Inflammatory macrophage (primary cell): ENCODE measurements at places on chromosomes 2 and 18.

DNA sequence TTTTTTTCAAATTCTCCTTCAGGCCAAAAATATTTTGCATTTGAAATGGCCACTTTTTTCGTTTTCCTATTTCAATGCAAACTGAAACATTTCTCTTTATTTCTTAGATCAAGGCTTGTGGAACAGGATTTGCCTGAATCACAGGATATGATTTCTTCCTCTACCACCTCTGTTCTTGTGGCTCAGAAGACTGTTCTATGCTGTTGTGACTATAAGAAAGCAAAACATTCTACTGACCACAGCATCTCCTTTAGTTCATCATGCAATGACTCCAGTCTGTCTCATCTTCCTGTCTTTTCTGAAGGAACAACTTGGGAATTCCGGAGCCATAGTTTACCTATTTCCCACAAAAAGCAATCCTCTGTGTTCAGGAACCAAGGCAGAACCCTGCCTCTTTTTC is 16.2 kb upstream of the ZNF512 start:
- no peak for DNase-seq

DNA sequence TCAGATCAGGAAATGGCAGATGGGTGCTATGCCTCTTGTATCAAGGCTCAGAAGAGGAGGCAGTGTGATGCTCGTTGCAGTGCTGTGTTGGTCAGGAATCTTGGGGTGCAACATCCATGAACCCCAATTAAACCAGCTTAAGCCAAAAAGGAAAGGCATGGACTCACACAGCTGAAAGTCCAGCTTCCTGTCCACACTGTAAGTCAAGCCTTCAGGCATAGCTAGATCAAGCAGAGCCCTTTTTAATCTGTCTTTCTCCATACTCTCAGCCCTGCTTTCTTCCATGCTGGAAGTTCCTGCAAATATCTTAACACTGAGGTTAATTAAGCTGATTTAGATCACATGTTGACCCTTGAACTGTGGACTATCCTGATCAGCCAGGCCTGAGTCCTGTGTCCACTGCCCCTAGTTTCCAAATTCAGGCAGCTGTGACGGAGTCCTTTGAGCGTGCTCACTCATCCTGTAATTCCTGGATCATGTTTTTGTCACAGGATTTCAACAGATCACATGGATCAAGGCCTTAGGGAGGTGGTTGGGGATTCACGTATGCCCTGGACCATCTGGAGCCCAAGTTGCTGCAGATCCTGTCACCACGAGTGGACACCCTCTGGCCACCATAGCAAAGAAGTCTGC is 4.5 kb upstream of the C2orf74 start:
- DNase-seq = no peak

GRCh38 chr2:217935235-217935879 is 67.4 kb downstream of the TNS1 start:
- DNase-seq = no peak

DNA sequence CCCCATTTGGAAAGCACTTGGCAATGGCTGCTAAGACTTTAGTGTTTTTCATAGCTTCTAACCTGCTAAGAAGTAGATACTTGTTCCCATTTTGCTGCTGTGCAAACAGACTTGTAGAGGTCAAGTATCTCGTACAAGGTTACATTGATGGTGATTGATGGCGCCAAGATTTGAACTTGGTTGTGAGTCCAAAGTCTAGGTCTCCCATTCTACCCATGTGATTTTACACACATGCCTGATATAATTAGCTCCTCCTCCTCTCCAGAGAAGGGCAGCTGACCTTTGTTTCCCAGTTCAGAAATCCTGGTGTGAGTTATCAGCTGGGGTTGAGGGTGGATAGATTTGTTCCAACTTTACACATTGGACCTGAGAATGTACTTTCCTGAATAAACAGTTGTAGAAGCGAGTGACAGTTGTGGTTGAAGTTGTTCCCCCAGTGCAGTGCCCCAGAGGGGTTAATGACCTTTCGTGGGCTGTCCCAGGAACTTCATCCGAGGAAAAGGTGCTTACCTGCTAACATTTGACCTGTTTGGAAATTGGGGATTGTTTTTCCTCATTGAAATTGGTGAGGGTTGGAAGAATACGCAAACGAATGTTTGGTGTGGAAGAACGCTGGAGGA is 10.4 kb downstream of the TCF7L1 start:
- no peak for DNase-seq

GRCh38 chr2:29050591-29050990 is 23.7 kb downstream of the PCARE start:
- no peak for DNase-seq

- peak; percentile 3 for DNase-seq
Measured at GRCh38 chr2:151771599-151772358, 37.5 kb upstream of the NEB start.

DNA sequence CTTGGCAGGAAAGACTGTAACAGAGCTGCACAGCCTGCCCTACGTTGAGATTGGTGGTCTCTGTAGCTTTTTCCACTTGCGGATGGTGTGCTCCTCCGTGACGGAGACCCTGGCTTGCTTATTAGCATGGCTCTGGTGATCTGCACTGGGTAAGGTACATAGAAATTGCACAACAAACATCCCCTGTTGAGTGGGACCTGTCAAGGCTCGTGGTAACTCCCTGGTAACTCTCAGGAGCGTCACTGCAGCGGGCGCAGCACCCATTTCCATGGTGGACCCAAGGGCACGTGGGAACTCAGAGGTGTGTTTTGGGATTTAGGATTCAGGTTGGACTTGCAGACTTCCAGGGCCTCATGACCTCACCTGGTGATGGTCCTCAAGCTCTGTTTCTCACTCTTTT is 1.1 kb downstream of the TRAF3IP1 start:
- no peak for DNase-seq

GRCh38 chr2:65813631-65814173 is 381.3 kb upstream of the SPRED2 start:
- no peak for DNase-seq

- DNase-seq = peak; percentile 72
Measured at GRCh38 chr2:85564144-85564563, 2.9 kb upstream of the GGCX start.

DNA sequence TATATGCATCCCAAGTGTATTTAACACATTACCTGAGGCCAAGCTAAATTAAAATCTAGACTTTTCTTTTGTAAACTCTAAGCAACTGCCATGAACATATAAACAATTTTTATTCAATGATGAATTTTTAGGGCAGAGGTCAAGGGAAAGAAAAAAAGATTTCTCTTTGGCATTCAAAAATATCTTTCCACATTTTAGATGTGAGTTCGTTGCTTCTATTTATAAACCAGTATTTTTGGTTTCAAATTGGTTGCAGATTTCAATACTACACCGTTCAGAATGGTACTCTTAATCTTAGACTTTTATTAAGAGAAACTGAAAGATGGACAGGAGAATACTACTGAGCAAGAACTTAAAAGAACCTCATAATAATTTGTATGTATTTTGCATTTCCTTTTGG is 293.6 kb upstream of the CCDC68 start:
- DNase-seq = no peak

GRCh38 chr2:191265311-191266170 is 20.3 kb downstream of the MYO1B start:
- no peak for DNase-seq

- no peak for DNase-seq
Measured at GRCh38 chr18:9627642-9628041, 13.3 kb upstream of the PPP4R1 start.

DNA sequence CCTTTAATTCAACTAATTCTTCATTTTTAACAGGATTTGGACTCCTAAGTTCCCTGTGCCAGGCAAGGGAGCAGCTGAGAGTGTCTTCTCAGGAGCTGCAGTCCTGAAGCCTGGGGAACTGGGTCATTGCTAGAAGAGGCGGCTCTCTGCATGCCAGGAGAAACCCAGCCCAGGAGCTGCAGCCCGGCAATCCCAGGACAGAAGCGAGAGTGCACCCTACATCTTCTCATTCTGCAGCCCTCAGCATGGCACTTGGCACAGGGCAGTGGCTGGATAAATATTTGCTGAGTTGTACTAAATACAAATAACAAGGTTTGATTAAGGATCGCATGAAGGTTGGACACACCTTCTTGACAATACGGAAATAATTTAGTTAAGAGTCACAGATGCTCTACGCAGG is 244.9 kb upstream of the PXDN start:
- DNase-seq = no peak

GRCh38 chr2:124975648-124976047 is 950.6 kb downstream of the CNTNAP5 start:
- DNase-seq = no peak

DNA sequence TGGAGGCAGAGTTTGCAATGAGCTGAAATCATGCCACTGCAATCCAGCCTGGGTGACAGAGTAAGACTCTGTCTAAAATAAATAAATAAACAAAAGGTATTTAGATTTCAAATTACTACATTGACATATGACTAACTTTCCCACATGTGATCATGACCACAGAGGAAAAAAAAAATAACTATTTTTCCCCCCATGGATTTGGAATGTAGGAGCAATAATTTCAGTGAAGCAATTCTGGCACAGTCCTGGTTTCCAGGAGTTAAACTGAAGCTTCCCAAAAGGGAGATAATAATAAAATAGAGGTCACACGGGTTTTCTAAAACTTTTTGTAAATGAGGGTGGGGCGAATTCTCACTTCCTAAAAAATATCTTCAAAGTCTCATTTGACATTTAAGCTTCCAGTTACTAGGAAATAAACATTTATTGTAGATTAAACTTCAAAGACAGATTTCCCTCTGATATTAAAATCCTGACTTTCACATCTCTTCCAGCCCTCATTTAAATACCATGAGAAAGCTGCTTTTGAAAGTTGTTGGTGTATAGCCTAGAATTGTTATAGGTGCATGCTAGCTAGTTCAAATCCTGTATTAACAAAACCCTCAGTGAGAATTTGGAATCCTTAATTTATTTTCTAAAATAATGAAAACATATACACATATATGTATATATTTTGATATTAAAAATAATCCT is 20.7 kb downstream of the SLC19A3 start:
- no peak for DNase-seq

GRCh38 chr2:226124548-226125011 is 675.0 kb downstream of the IRS1 start:
- DNase-seq = no peak

DNA sequence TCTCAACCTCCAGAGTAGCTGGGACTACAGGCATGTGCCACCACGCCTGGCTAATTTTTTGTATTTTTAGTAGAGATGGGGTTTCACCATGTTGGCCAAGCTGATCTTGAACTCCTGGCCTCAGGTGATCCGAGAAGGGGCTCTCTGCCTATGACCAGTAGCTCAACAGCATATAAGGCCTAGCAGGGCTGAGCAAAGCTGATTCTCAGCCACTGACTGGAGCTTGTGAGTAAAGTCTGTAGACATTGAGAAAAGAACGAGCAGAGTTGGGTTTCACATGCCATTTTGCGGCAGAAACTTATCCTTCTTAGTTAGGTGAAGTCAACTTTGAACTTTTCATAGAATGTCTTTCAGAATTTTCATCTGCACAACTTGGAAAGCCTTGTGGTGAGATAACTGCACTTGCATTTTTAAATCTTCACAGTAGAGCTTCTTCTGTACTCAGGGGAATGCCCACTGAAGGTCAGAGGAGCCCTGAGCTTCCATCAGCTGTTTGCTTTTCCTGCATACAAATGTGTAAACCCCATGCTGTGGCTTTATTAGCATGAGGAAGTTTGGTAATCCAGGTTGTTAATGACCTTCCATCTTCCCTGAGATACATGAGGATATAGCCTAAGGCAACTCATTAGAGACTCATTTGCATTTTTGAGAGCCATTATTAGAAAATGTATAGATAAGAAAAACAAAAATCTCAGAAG is 602.4 kb downstream of the METTL4 start:
- DNase-seq = no peak

GRCh38 chr2:56656826-56657225 is 473.0 kb downstream of the CCDC85A start:
- DNase-seq = no peak
